ENCODE measurements at places on chromosomes 1 and 21.
A peak's percentile ranks its signal among the peaks of the same experiment; 100 is the strongest.

DNA sequence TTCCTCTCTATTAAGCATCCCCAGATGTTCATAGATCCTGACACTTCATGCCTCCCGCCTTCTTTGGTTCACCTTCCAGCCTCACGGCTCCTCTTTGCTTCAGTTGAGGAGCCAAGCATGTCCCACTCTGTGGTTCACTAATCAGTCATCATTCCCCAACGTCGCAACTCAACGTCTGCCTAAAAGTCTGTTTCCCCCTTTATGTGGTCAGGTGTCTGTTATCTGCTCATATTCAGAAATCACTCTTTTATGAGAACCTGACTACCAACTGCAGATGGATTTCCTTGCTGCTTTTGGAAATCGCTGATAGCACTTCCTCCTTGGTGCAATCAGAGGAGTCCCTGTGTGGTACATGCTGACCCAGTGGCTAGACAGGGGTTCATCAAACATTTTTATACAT, 94.1 kb upstream of the VANGL1 start:
- DNase-seq, result no peak

- DNase-seq, result no peak
Observed at GRCh38 chr1:169511316-169512005, 25.7 kb upstream of the SLC19A2 start.

- DNase-seq, result no peak
Observed at GRCh38 chr1:154442006-154442740, 37.0 kb downstream of the IL6R start.

DNA sequence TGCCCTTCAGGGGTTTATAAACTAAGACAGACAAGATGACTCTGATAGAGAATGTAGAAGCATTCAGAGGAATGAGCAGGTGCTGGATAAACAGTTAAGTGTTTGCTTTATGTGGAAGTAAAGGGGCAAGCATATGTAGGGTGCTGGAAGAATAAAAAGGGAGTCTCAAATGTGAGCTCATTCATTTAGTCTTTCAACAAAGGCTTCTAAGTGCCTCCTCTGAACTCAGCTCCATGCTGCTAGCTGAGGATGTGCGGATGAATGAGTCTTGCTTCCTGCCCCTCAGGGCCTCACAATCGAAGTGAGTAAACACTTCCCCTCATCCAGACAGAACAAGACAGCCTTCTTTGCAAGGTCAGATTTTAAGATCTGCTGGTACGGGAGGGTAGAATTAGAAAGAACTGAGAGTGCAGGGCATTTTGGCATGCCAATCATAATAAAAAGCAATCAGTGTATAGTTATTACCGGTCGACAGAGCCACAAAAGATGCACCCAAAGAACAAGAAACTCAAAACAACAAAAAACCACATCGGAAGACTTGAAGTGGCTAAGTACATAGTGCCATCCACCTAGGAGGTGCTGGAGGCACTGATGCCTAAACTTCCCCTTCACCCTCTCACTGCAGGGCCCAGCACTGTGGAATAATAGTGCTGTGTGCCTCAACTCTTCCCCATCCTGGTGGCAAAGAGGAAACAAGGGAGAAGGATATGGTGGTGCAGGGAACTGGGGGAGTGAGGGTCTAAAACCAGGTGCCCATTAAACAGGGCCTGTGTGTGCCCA, 69.8 kb downstream of the TNR start:
- DNase-seq, result no peak

DNA sequence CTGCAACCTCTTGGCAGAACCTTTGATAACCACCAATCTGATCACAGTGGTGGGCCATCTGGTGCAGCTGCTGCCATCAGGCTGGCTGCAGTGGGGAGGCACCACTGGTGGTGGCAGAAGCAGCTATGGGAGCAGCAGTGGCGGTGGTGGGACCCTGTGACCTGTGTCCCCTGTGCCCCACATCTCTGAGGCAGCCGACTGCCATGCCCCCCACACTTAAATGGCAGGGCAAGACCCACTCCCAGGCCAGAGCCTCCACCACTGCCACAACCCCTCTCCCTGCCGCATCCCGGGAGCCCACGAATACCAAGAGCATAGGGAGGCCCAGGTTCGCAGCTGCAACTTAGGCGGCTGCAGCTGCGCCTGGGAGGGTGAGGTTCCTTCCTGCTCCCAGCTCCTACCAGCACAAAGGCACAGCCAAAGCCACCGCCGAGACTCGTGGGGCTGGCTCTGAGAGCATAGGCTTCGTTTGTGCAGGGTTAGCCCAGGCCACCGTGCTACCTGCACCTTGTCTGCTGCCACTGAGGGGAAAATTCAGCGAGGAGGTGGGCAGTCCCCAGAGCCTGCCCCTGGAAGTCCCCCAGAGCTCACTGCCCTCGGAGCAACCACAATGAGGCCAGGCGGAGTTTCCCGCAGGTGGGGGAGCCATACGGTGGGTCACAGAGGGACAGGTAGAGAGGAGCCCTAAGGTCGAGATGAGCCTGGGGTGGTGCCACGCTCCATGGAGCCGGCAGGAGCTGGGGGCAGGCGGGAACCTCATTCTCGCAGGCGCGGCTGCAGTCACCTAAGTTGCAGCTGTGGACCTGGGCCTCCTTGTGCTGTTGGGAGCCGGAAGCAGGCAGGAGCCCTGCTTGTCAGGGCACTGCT, 518.7 kb downstream of the RWDD3 start:
- DNase-seq, result no peak

- no peak for DNase-seq
Observed at GRCh38 chr1:46646331-46646730, 21.8 kb downstream of the ATPAF1 start.

DNA sequence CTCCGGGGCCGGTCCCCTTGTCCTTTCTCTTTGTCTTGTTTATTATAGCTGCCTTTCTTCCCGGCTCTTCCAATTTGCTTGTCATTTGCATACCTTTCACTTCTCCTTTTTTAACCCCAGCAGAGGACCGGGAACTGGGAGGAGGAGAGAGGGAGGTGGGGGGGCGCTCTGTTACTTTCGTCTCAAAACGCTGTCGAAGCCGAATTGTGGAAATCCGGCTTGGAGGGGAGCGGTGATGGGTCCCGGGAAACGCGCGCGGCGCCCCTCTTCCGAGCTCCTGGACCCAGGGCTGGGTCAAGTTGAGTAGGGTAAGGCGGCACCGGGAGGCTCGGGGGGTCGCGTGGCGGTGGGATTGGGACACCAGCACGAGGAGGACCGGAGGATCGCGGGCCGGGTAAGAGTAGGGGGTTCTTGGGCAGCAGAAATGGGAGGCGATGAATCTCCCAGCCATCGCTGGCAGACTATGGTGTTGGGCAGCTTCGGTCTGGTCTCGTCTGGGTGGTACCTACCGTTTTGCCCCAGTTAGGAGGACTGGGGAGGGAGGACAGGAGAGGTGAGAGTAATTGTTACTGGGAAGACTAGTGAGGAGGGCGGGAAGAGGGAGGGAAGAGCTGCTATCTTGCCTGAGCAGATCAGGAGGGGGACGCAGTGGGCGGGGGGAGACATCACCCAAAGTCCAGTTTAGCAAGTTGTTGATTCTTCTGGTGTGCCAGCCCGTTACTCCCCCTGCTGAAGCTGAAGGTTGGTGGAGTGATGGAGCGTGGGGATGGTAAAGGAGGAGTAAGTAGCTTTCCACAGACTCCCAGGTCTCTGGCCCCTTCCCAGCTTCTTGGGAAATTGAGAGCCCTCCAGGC, 1.5 kb downstream of the PROX1 start:
- DNase-seq, result peak; percentile 68

GRCh38 chr1:174991473-174991872, 8.3 kb upstream of the CACYBP start:
- no peak for DNase-seq

DNA sequence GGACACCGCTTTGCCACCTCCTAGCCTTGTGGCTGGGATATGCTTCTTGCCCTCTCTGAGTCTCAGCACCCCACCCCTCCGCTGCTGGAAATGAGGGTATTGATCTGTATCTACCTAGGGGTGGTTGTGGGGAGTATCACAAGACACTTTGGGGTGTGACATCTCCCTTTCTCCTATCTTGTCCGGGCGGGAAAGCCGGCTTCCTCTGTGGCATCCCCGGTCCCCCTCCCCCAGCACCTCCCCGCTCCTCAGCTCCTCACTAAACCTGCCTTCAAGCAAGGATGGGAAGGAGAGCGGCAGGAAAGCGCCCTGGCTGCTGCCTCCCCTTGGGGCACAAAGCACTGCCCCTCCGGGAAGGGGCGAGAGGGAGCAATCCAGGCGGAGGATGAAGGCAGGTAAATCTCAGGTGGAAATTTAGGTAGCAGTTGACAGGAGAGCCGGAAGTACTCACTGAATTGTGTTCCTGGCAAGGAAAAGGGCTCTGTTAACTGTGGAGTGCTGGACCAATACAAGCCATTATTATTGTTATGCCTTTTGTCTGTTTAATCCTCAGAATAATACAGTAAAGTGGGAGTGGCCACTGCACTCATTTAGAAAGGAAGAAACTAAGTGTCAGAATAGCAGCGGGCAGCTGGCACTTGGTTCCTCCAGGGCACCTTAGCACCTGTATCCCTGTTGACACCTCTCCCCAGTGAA, 49.0 kb upstream of the LRP8 start:
- no peak for DNase-seq

GRCh38 chr1:11729498-11730428, 6.2 kb upstream of the AGTRAP start:
- DNase-seq, result peak; percentile 59

DNA sequence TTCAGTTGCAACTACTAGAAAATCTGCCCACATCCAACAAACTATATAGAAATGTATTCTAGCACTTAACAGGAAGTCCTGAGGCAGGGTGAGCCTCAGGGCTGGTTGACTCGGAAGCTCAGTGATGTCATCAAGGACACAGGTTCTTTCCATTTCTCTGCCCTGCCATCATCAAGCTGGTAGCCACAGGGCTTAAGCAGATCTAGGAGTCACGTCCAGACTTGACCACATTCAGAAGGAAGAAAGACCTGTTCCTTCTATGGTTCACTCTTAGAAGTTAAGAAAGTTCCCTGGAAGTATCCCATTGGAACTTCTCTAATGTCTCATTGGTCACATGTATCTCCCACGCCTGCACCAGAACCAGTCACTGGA, 438.1 kb downstream of the PRDM2 start:
- DNase-seq, result no peak

DNA sequence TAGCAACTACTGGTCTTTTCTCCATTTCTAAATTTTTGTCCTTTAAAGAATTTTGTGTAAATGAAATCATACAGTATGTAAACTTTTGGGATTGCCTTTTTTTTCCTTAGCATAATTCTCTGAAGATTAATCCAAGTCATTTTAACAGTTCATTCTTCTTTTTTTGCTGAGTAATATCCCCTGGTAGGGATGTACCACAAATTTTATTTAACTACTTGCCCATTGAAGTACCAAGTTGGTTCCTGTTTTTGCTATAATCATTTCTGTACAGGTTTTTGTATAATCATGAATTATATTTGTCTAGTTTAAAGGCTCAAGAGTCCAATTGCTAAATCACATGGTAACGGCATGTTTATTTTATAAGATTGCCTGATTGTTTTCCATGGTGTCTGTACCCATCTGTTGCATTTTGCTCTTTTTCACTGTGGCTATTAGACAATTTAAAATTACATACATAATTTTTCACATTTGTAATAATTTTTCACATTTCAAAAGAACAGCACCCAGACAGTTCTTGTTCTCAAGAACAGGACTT, 891.1 kb downstream of the USP25 start:
- no peak for DNase-seq

DNA sequence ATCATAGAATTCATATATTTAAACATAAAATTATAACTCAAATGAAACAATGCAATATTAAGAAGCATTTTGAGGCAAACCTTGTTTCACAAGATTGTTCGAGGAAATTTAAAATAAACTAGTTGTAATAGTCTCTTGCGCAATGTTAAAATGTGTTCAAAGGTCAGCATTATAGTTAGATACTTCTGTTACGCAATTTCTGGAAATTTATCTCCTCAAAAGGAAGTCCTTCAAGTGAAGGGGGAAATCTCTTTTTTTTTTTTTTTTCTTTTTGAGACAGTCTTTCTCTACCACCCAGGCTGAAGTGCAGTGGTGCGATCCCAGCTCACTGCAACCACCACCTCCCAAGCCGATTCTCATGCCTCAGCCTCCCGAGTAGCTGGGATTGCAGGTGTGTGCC, 52.1 kb downstream of the FMO4 start:
- peak; percentile 93 for DNase-seq

DNA sequence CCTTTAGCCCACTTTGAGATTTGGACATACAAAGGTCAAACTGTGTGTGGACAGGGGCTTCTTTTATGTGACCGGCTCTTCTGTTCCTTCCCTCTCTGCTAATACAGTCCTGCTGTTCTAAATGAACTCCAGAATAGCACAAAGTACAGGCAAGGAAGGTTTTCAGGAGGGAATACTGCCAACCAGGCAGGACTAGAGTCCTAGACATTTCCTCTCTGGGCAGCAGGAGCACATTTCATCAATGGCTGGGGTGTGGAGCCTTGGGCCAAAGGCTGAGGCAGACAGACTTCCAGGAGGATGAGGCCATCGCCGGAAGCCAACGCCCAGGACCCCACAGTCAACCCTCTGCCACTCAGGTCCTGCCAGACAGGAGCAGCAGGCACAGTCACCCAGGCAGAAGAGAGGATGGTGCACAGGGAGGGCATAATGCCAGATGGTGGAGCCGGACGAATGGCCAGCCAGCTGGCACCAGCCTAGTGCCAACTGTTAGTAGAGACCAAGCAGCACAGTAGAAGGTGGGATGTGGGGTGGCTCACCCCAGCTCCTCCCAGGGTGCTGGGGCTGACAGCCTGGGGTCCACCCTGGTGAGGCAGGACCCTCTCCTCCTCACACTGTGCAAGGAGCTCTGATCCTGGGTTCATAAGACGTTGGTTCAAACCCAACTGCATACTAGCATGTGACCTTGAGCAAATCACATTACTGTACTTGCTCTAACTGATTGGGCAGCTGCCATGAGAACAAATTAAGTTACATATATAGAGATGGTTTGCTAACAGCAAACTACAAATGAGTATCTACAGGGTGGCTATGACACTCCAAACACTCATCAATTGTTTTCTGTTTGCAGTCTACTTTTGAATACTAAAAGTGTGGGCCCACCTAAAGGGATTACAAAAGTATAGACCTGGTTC, 410.7 kb downstream of the SIPA1L2 start:
- DNase-seq, result no peak

DNA sequence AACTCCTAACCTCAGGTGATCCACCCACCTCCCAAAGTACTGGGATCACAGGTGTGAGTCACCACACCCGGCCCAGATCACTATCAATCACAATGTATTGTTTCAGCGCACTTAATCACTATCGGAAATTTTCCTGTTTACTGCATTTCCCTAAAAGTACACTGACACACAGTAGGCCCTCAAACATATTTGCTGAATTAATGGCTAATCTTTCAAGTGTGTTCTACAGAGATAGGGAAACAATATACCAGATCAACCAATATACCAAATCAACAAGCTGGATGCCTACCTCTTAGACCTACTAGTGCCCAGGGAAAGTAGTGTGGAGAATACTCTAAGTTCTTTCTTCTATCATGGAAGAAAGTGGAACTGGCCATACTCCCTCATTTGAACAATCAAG, 17.1 kb downstream of the UBR4 start:
- DNase-seq, result no peak

GRCh38 chr1:93845538-93846205, 33.3 kb downstream of the DNTTIP2 start:
- DNase-seq, result no peak

DNA sequence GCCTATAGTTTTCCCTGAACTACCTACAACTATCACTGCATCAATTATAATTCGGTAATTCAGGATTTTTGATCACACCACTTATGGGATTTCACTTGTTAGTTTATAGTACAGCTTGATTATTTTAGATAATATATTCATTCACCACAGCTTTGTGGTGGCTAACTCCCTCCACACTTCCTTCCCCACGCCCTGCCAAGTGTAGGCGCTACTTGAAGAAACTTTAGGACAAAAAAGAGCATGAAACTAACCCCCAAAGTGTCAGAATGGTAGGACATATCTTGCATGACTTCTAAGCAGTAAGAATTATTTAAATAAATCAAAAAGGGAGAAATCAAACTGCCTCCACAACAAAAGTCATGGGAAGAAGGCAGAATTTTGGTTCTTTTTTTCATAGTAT, 70.1 kb downstream of the LHX9 start:
- DNase-seq, result no peak

All from MV-4-11 (cell line).